Calu3 (cell line): ENCODE measurements at places on chromosomes 2 and 18. TPM values are rescaled to one million over a fixed set of nuclear protein-coding genes. Genes with fewer than 3 reads are reported as not detected.

DNA sequence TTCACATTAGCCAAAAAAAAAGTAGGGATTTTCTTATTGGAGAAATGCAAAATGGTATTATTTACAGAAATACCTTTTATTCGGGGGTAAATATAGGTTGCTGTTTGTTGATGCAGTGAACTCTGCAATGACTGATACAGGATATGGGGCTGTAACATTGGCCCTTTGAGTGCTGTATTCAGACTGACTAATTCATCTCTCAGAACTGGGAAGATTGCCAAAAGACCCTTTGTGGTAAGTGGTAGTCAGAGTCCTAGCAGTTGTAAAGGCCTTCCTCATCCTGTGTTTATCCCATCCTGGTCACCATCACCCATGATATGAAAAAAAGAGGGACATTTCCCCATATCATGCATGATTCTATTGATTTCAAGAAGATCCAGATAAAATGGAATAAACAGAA lies 14.0 kb upstream of the DCC start:
- no peak for DNase-seq

The MAP2 gene
- 9.5 and 11.2 TPM in 2 replicates for total RNA-seq

- no peak for DNase-seq
Measured at GRCh38 chr2:168780669-168781071, 21.8 kb upstream of the NOSTRIN start.

GRCh38 chr2:10810202-10811161 lies 2.1 kb downstream of the PDIA6 start:
- DNase-seq = no peak

The ARHGAP28 gene
- not detected in 2 replicates for total RNA-seq

The ACVR1C gene
- 0.86 and 0.99 TPM in 2 replicates for total RNA-seq
